ENCODE measurements at places on chromosomes 16 and 17.

- DNase-seq: no peak
These were observed 340 bp upstream of the MYO1D start for GRCh38 chr17:32877164-32877764.

DNA sequence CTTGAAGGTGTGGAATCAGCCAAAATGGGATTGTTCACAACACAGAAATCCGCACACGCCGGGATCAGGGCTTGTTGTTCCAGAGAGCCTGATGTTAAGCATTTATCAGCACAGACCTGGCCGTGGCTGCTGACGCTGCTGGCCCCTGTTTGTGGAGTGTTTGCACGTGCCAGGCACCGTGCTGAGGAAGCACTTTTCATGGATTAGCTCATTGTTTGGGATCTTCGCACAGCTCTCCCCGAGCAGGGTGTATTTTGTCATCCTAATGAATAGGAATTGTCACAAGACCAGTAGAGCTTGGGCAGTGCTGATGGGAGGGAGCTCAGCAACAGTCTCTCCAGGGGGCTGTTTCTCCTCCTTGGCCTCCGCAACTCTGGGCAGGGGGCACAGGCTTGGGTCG, 160.4 kb upstream of the PLCG2 start:
- no peak for DNase-seq

DNA sequence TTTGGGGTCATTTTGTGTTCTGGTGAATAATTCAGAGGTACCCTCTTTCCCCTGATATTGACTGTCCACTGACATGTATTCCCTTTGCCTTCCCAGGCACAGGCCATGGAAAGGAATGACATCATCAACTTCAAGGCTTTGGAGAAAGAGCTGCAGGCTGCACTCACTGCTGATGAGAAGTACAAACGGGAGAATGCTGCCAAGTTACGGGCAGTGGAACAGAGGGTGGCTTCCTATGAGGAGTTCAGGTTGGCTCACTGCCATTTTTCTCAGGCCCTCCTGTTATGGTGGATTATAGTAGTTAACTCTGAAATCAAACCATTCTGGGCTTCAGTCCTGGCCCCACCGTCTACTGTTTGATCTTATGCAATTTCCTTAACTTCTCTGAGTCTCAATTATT, 1.6 kb upstream of the EFTUD2 start:
- DNase-seq: no peak

DNA sequence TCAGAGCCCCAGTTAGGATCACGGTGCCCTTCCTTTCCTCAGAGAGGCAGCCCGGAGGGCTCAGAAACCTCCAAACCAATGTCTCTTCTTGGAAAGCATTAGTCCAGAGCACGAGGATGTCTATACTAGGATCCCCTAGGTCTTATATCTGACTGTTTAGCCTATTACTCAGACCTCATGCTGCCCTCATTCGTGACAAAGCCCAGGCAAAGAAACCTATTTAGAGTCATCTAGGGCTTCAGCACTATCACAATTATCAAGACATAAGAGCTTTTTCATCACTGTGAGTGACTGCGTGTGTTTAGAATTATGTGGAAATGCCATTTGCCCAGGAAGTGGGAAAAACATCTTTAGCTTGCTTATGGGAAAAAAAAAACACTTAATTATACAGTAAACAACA, 159.8 kb upstream of the NOL11 start:
- no peak for DNase-seq

DNA sequence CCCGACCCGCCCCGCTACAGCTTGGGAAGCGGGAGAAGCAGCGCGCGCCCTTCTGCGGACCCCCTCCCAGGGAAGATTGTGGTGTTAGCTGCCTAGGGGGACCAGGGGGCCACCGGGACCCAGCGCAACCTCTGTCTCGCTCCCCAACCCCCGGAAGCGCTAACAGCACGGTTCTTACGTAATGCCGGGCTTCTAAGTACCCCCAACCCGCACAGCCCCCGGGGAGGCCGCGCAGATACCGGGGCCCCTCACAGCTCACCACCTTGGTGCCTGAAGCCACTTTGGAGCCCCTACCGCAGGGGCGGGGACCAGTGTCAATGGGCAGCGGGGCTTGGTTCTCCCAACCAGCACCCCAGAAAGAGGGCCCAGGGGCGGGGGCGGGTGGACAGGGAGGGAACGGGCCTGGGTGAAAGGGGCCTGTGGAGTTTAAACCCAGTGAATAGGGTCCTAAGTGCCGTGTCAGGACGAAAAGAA, 348 bp downstream of the MPP2 start:
- DNase-seq: no peak

GRCh38 chr17:48262982-48263730, 155.6 kb downstream of the SNX11 start:
- DNase-seq: no peak

DNA sequence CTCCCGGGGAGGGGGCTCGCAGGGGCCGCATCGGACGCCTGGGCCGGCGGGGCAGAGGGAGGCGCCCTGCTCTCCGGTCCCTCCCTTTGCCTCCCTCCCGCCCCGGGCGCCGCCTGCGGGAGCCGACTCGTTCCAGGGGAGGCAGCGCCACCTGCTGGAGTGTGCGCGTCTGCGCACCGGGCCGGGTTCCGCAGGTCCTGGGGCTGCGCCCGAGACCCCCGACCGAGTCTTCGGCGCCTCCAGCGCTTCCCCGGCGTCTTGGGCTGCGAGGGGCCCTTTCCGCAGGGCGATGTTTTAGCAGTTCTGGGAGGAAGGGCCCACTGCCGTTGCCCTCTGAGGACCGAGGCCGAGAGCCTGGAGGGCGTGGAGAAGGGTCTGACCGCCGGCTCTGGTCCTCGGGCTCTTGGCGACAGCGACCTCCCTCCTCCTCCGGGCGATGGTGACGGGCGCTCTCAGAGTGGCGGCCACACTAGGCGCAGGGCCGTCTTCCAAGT, 106.3 kb downstream of the SEC14L1 start:
- no peak for DNase-seq

- no peak for DNase-seq
These were observed 253.3 kb downstream of the SOX9 start for GRCh38 chr17:72373910-72374741.

DNA sequence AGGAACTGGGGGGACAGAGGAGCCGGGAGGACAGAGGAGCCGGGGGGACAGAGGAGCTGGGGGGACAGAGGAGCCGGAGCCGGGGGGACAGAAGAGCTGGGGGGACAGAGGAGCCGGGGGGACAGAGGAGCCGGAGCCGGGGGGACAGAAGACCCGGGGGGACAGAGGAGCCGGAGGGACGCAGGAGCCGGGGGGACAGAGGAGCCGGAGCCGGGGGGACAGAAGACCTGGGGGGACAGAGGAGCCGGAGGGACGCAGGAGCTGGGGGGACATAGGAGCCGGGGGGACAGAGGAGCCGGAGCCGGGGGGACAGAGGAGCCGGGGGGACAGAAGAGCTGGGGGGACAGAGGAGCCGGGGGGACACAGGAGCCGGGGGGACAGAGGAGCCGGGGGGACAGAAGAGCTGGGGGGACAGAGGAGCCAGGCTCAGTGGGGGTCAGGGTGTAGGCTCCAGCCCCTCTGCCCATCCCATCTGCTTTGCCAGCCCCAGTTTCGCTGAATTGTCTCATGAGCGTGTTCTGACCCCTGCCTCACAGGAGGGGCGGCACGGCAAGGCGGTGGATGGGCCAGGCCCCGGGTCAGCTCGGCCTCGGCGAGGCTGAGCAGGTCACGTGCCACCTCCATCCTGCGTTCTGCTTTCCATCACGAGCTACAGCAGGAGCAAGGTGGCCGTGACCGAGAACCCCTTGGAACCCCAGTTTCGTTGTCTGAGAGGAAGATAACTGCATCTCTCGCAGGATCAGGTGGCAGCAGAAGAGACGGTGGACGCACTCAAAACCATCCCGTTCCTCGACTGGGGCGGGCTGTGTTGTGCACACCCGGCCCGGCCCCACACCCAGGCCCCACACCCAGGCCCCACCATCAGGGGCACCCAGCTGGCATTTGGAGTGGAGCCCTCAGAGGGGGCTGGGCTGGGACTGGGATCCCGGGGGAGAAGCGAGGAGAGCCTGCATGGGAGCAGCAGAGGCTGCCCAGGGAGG, 26.1 kb upstream of the CBFA2T3 start:
- no peak for DNase-seq

GRCh38 chr16:3987231-3987630, 106.7 kb upstream of the CREBBP start:
- DNase-seq: no peak

- no peak for DNase-seq
These were observed at the start of gene GRB7 for GRCh38 chr17:39737760-39738567. GRB7 (plus strand) TSS chr17:39737938; CDS start chr17:39742302, 4,364 bp downstream.

DNA sequence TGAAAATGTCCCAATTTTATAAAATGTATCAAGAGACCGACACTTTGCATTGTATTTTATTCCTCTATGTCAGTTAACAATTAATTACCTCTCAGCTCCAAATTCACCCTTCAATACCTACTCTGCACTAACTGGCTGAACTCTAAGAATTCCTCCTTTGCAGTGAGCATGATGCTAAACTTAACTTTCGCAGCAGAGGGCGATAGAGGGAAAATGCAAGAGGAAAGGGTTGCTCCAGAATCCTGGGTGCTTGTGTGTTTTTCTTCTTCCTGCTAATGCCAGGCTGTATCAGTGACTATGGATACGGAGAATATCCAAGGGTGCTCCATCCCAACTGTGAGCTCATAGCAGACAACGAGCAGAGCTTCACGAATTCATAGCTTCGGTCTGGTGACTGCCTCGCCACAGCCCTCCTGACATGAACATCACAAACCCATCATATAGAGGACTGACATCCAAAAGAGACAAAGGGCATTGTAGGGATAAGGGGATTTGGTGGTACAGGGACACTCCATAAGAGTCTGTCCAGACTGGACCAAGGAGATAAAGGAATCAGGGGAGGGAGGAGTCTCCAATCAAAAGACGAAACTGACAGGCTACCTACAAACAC, 172.9 kb downstream of the STX8 start:
- DNase-seq: no peak

GRCh38 chr17:2090804-2091534, 36.1 kb downstream of the HIC1 start:
- no peak for DNase-seq

GRCh38 chr17:77320044-77320440, 179.3 kb downstream of the SEC14L1 start:
- DNase-seq: no peak

DNA sequence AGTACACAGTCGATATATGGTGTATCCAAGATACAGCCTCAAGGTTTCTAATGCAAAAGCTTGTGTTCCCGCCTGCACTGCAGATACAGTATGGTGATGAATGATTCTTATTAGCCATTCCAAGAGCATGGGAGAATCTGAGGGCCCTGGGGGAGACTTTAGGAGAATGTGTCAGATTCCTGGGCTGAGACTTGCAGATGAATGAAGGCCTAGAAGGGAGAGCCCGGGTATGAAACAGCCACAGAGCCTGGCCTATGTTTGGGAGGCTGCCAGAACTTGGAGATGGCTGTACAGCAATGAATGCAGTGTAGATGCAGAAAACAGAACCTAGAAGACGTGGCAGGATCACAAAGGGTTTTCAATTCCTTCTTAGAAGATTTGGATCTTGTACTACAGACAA, 510.7 kb downstream of the HAPSTR1 start:
- no peak for DNase-seq

DNA sequence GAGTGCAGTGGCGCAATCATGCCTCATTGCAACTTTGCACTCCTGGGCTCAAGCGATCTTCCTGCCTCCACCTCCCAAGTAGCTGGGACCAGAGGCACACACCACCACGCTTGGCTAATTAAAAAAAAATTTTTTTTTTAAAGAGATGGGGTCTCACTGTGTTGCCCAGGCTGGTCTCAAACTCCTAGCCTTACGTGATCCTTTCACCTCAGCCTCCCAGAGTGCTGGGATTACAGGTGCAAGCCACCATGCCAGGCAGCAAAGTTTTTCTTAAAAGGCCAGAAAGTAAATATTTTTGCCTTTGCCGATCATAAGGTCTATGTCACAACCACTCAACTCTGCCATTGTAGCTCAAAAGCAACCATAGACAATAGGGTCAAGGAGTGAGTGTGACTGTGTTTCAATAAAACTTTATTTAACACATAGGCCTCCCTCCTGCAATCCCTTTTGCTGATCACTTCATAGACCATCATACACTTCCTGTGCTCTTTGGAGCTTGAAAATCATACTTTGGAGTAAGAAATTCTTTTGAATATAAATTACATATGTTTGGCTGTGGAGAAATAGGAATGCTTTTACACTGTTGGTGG, 48.6 kb downstream of the PITPNC1 start:
- no peak for DNase-seq

GRCh38 chr17:38673707-38674013, 1.1 kb downstream of the EPOP start:
- no peak for DNase-seq

GRCh38 chr16:21645261-21645721, 7.1 kb downstream of the IGSF6 start:
- no peak for DNase-seq

GRCh38 chr17:19482576-19482975, 51.1 kb upstream of the SLC47A1 start:
- DNase-seq: no peak

Data from cortex of kidney (tissue), 1 donor.